ENCODE measurements at places on chromosomes 16 and 17. TPM values are rescaled to one million over a fixed set of nuclear protein-coding genes. Genes with fewer than 3 reads are reported as not detected.

Gene PRAC2
- not detected for polyA plus RNA-seq

Gene APOBR
- polyA plus RNA-seq, result 6.6 TPM

Gene TLCD2
- polyA plus RNA-seq, result 16.6 TPM

Gene TBC1D3K
- polyA plus RNA-seq, result not detected

Gene WDR59
- polyA plus RNA-seq, result 14.6 TPM

Gene NAGS
- 0.45 TPM for polyA plus RNA-seq
